ENCODE measurements at places on chromosomes 1 and 21. TPM values are rescaled to one million over a fixed set of nuclear protein-coding genes. Genes with fewer than 3 reads are reported as not detected.

SLFNL1 gene
- 0.26 TPM for polyA plus RNA-seq

KLHDC7A gene
- 0.04 TPM for polyA plus RNA-seq

MYOM3 gene
- polyA plus RNA-seq: not detected

S100A2 gene
- polyA plus RNA-seq: not detected

ECM1 gene
- polyA plus RNA-seq: 4.2 TPM

FAM163A gene
- polyA plus RNA-seq: 0.21 TPM
